ENCODE measurements at places on chromosomes 16 and 17.

GRCh38 chr17:45905814-45906213 is 11.5 kb downstream of the MAPT start:
- no peak for DNase-seq

- no peak for DNase-seq
These were observed 37.8 kb upstream of the LHX1 start for GRCh38 chr17:36899250-36900159.

- no peak for DNase-seq
These were observed 19.9 kb upstream of the NAGS start for GRCh38 chr17:43984521-43984920.

DNA sequence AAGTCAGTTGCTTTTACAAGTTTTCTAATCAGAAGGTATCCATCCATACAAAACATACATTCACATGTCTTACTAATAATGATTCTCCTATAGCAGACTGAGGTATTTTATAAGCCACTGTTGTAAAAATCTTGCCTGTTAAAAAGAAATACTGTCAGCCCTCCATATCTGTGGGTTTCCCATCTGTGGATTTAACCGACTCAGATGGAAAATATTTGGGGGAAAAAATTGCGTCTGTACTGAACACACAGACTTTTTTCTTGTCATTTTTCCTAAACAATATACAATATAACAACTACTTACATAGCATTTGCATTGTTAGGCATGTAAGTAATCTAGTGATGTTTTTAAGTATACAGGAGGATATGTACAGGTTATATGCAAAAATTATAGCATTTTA is 90.4 kb downstream of the PARN start:
- no peak for DNase-seq

GRCh38 chr16:56607109-56607618 is 1.2 kb upstream of the MT2A start:
- peak; percentile 99 for DNase-seq

- DNase-seq: no peak
These were observed 421.9 kb downstream of the PMP22 start for GRCh38 chr17:14843086-14843795.

DNA sequence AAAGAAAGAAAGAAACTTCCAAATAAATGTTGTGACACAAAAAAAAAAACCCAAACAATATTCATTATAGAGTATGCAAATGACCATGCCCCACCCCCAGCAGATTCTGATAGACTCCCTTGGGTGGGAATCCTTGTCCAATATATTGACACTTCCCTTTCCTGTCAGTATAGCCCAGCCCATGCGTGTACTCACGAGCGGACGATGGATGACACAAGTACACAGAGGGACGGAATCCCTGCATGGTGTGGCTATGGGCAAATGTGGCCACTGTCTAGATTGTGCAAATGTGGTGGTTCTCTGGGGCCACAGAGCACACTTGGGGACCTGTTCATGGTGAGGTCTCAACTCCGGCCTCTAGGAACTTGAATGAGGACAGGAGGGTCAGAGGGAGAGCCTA is 3.1 kb downstream of the RAB37 start:
- no peak for DNase-seq

DNA sequence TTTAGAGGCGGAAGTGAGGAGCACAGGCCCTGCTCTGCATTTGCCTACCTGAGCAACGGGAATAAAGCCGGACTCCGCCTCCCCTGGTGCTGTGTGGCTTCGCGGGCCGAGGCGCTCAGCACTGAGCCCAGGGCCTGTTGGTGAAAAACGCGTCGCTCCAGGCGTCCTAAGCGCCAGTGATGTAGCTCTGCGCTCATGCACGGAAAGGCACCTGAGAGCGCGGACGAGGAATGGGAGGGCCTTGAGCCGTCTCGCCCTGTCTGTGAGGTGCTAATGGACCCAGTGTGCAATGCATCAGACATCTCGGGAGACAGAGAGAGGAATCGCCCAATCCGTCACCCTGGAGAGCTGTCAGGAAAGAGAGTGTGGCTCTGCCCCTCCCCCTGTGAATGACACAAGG is 17.2 kb upstream of the ATP2A3 start:
- DNase-seq: no peak

DNA sequence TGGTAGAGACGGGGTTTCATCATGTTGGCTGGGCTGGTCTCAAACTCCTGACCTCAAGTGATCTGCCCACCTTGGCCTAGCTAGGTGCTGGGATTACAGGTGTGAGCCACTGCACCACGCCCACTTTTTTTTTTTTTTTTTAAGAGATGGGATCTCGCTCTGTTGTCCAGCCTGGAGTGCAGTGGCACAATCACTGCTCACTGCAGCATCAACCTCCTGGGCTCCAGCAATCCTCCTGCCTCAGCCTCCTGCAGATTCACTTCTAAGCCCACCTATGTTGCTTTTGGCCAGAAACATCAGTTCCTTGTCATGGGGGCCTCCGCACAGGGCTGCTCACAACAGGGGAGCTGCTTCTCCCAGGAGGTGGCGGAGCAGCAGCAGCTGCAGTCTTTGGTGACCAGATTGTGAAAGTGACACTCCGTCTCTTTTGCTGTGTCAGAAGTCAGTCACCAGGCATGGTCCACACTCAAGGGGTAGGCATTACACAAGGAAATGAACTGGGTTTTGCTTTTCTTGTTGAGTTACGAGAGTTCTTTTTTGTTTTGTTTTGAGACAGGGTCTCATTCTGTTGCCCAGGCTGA is 4.5 kb upstream of the NME4 start:
- no peak for DNase-seq

- no peak for DNase-seq
These were observed 116.9 kb downstream of the TANC2 start for GRCh38 chr17:63082952-63083351.

DNA sequence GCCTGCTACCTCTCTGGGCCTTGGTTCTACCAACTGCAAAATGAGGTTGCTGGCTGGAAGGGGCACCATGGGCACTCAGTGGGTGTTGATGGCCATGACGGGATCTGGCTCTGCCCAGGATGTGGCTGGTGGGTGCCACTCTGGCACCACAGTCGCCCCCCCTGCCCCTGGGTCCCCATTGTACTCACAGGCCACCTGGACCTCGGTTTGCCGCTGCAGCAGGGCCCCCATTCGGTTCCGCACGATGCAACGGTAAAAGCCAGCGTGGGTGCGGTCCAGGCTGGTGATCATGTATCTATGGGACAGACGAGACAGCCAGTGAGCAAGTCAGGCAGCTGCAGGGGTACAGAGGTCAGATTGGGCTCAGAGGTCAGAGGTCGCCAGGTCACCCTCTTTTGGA is 160.1 kb upstream of the CDC42EP4 start:
- no peak for DNase-seq

- no peak for DNase-seq
These were observed 25.0 kb downstream of the ALOX15 start for GRCh38 chr17:4616476-4616875.

DNA sequence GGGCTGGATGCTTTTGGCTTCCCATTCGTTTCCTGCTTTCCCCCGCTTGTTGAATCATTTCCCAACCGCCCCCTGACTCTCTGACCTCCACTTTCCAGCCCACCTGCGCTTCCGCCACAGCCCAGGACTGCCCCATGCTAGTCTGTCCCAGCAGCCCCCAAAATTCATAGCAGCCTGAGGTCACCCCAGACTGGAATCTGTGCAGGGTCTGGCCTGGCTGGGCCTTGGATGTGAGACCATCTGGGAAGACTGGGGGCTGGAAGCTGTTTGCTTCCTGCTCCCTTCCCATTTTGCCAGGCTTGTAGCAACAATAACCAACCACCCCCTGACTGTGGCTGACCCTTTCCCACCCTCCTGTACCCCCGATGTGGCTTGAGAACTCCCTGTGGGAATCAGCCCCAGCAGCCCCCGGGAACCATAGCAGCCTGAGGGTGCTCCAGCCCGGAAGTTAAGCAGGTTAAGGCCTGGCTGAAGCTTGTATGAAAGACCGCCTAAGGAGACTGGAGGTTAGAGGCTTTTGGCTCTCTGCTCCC is 2290.8 kb downstream of the TP53TG3F start:
- peak; percentile 90 for DNase-seq
